ENCODE measurements at places on chromosomes 5 and 9.

GRCh38 chr5:156093024-156093423 is 233.9 kb upstream of the SGCD start:
- DNase-seq, result no peak

DNA sequence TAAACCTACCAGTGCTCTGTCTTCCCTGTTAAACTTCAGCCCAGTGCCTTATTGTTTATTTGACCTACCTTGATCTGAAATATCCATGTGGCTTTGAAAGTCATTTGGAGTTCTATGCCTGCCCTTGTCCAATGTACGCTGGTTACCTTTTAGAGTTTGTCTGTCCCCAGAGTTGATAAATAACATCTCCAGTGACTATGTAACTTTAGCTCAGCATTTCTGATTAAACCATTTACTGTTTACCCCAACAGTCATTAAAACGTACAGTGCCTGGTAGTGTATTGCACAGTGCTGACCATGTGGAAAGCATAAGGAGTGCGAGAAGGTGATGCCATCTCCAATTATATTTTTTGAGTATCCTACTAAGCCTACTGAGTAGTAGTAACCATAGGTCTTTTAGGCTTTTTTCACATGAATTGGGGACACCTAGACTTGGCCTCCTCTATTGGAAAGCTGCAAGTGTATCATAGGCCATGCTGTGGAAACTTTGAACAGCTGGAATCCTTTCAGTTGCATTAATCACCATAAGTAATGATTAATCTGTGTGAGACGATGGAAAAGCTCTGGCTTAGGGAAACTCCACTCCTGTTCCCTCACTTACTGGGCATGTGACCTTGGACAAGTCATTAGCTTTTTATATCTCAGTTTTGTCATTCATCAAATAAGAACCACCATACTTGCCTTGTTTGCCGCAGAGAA is 93.5 kb downstream of the MAST4 start:
- DNase-seq, result no peak

DNA sequence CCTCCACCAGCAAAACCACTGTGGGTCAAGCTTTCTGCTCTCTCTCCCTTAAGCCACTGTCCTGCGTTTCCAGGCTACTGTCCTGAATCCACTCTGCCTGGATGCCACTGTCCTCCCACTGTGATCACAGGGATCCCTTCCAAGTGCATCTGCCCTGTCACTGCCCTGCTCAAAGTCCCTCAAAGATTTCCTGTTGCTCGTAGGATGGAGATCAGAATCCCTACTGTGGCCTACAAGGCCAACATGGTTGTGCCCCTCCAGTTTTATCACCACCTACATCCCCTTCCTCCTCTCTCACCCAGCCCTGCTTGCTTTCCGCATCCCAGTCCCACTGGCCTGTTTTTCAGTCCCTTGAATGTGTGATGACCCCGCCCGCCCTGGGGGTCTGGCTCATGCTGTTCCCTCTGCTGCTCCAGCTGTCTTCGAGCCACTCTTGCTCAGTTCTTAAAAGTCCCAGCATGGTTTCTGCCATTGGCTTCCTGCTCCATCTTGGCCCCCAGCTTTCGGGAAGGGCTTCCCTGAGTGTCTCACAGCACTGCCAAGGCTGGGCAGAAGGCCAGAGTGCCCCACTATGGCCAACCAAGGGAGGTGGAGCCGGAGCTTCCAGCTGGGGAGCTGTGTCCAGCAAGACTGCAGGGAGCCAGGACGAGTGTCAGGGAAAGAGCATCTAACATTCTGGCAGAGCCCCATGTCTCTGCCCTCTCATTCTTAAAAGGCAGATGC is 12.9 kb upstream of the FRRS1L start:
- no peak for DNase-seq

GRCh38 chr5:10334831-10335230 is 18.7 kb upstream of the MARCHF6 start:
- DNase-seq, result no peak

- DNase-seq, result no peak
These were observed 378.9 kb downstream of the RAB3C start for GRCh38 chr5:58961631-58962280.

- no peak for DNase-seq
These were observed 62.0 kb downstream of the RASGRF2 start for GRCh38 chr5:81021951-81022687.

GRCh38 chr5:59496524-59497134 is 396.9 kb downstream of the PDE4D start:
- peak; percentile 20 for DNase-seq

- no peak for DNase-seq
These were observed 46.1 kb downstream of the PIK3R1 start for GRCh38 chr5:68261569-68262065.

GRCh38 chr5:110251366-110251765 is 475.1 kb downstream of the TMEM232 start:
- no peak for DNase-seq

GRCh38 chr5:128349044-128349858 is 188.8 kb downstream of the FBN2 start:
- no peak for DNase-seq

GRCh38 chr9:18007621-18008020 is 428.8 kb downstream of the SH3GL2 start:
- DNase-seq, result no peak

DNA sequence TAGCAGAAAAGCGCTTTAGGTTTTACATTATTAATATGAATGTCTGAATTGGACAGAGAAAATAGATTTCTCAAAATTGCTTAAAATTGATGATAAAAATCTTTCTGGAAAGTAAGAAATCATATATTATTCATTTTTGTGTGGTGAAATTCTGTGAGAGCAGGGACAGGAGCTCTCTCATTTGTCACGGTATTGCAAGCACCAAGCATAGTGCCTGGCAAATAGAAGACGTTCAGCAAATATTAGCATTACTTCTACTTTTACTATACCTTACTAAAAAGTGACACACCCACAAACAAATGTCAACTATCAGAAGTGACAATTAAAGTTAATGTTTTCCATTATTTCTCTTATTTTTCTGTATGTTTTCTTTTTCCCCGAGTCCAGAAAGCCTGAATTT is 69.1 kb downstream of the XRCC4 start:
- no peak for DNase-seq

GRCh38 chr5:40440746-40441145 is 239.0 kb upstream of the PTGER4 start:
- DNase-seq, result no peak

- no peak for DNase-seq
These were observed 124.3 kb upstream of the SLC25A48 start for GRCh38 chr5:135710045-135710675.

DNA sequence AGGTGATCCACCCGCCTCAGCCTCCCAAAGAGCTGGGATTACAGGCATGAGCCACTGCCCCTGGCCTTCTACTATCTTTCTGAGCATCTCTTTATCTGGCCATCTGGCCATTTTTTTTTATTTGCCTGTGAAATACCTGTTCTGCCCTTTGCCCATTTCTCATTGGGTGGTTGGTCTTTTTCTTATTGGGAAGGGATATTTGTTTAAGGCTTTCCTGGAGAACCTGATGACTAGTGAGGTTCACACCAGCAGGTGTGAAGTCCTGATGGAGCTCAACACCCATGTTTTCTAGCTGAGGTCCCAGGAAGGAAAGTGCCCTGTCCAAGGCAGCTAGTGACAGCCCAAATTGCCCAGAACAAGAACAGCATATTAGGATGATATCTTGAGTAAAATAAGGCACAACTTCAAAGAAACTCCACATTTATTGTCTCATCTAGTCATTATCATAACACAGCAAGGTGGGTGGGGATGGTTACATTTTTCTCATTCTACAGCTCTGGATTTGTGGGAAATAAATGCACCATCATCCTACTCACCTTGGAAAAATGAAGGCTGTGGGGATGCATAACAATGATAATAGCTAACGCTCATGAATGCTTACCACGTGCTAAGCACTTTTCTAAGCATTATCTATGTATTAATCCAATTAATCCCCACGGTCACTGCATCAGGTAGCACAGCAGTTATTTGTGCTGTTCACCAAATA is 20.3 kb downstream of the SLC36A3 start:
- DNase-seq, result no peak

GRCh38 chr9:16873126-16873802 is 2.8 kb upstream of the BNC2 start:
- no peak for DNase-seq

DNA sequence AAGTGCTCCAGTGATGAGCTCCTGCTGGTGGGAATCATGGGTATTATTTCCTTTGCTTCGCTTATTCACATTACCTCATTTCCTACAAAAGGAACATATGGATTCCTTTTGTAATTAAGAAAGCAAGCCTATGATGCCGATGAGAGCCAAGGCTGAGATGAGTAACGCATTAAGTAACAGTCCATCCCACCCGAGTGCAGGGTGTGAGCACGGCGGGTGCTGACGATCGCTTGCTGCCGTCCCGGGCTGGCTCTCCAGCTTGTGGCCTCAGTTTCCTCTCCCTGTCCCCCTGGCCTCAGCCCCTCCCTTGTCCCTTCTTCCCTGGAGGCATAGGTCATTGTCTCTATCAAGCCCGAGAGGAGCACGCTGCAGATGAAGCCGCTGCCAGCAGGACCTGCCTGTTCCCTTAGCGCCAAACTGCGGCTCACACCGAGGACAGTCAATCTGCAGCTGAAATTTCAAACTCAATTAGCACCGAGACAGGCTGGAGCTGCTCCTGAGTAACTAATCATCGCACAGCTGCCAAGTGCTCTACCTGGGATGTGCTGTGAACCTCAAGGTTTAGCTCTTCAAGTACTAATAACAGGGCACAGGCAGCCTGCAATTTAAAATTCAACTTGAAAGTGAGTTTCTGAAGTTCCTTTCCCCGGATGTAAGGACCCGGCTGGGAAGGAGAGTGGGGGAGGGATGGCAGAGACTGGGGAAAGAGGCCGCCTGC is 115.2 kb upstream of the RAPGEF1 start:
- DNase-seq, result no peak

- no peak for DNase-seq
These were observed 42.3 kb downstream of the FGF1 start for GRCh38 chr5:142643634-142644033.

DNA sequence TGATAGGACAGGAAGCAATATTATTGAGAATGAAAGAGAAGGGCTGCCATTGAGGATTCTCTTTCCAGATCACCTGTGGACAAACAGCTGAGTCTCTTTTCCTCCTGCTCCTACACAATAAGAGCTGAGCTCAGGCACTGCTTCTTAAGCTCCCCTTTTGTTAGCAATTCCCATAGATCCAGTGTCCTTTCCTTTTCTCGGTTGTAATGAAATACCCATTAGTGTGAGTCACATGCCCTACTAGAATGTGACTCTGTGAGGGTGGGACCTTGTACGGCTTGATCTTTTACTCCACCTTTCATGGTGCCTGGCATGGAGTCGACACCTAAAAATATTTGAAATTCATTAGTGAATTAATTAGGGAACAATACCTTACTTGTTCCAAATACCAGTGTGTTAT is 269.2 kb downstream of the NR3C1 start:
- DNase-seq, result no peak

GRCh38 chr5:132083071-132083678 is 9.6 kb downstream of the CSF2 start:
- no peak for DNase-seq

GRCh38 chr5:162288647-162289296 is 221.2 kb downstream of the GABRG2 start:
- no peak for DNase-seq

- DNase-seq, result no peak
These were observed 168.4 kb upstream of the GDNF start for GRCh38 chr5:38008198-38008597.

- no peak for DNase-seq
These were observed 37.8 kb upstream of the NDFIP1 start for GRCh38 chr5:142070734-142071133.

DNA sequence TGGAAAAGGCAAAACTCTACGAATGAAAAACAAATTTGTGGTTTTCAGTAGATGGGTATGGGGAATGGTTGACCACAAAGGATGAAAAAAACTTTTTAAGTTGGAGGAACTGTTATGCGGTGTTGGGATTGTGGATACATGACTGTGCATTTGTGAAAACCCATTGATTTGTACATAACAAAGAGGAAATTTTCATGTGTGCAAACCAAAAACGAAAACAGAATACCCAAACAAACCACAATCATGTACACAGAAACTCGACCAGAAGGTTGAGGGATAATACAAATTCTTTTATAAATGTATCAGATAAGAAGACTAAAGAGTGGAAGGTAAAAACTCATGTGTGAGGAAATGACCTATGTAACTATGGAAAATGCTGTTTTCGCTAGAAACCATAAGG is 1012.4 kb downstream of the CDH18 start:
- no peak for DNase-seq

DNA sequence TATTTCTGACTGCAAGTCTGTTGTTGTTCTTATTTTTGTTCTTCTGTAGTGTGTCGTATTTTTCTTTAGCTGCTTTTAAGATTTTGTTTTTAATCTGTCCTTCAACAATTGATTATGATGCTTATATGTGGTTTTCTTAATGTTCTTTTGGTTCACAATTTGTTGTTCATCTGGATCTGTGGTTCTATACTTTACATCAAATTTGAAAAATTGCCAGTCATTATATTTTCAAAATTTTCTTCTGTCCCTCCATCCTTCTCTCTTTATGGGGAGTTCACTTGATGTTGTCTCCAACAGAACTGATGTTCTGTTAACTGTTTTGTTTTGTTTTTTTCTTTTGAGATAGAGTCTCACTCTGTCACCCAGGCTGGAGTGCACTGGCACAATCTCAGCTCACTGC is 378.5 kb upstream of the CD180 start:
- no peak for DNase-seq

DNA sequence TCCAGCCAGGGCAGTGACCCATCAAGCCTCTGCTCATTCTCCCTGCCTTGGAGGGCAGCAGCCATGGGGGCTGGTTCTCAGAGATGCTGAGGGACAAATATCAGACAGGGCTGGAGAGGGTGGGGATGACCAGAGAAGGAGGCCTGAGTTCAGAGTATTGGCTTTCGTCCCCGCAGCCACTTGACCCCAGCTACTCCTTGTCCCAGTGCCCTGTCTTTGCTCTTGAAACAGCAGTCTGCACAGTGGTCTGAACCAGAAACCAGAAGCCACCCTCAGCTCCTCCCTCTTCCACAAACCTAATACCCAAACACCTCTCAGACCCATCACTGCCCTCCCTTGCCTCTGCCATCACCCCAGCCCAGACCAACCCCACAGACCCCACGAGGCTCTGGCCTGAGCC is 36.3 kb upstream of the SMIM23 start:
- no peak for DNase-seq

GRCh38 chr9:98401140-98402018 is 145.9 kb upstream of the TBC1D2 start:
- no peak for DNase-seq

GRCh38 chr5:133854554-133854953 is 113.9 kb downstream of the C5orf15 start:
- no peak for DNase-seq

GRCh38 chr5:141521244-141521781 is 32.4 kb downstream of the PCDHGC5 start:
- DNase-seq, result no peak

DNA sequence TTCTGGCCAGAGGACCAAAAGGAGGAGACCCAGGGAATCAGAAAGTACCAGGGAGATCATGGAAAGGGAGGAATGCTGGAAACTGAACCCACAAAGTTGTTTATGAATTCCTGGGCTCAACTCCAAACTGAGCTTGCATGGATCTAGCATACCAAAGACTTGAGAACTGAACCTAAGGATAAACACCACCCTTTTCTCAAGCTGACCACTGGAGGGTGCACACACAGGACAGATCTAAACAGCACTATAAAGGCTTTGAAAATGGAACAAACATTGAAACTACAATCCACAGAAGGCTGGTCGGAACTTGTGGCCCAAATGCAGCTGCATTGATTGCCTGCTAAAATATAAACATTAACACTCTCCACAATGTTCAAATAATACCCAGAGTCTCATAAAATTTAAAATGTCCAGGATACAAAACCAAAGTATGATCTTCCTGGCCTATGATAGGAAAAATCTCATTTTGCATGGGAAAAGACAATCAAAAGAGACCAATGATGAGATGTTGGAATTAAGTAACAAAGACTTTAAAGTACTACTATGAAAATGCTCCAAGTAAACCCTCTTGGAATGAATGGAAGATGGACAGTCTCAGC is 15.6 kb upstream of the IRF1 start:
- DNase-seq, result peak; percentile 62
